ENCODE measurements at places on chromosomes 2 and 18. TPM values are rescaled to one million over a fixed set of nuclear protein-coding genes. Genes with fewer than 3 reads are reported as not detected.

DNA sequence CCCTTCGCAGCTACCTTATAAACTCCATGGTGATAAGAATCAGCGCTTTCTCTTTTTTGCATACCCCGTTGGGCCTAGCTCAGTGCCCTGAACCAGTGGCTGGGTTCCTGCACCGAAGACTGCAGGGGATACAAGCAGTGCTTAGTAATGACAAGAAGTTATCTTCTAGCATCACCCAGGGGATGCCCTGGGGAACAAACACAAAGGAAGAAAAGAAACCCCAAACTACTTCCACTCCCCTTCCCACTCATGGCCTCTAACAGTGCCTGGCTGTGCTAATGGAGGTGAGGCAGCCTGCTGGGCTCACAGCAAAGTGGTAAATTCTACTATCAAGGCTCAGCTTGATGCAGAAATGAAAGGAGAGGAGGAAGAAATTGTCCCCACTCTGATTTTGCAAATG is 314.7 kb downstream of the TXNL1 start:
- no peaks in the 10 kb centered on the region for H3K27me3 ChIP-seq
- no peak for DNase-seq
- H3K36me3 ChIP-seq: no peaks in the 10 kb centered on the region
- H3K4me1 ChIP-seq: no peaks in the 10 kb centered on the region
- H3K27ac ChIP-seq: no peak overlapping the region
- no peak overlapping the region for H3K4me3 ChIP-seq

DNA sequence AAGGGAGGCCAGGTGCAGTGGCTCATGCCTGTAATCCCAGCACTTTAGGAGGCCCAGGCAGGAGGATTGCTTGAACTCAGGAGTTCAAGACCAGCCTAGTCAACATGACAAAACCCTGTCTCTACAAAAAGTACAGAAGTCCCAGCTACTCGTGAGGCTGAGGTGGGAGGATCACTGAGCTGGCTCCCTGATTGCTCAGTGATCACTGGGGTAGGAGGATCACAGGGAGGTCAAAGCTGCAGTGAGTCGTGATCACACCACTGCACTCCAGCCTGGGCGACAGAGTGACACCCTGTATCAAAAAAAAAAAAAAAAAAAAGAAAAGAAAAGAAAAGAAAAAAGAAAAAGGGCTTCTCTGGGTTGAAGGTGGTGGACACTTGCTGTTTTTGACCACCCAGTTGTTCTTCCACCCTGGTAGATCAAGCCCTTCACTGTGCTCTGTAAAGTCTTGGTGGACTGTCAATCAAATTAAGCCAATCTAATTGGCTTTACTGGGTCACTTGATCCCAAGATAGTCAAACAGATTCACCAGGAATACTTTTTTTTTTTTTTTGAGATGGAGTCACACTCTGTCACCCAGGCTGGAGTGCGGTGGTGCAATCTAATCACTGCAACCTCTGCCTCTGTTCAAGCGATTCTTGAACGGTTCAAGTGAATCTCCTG is 191.6 kb downstream of the AGPS start:
- no peak overlapping the region for H3K4me3 ChIP-seq
- no peak for DNase-seq
- no peak overlapping the region for H3K27ac ChIP-seq
- no peaks in the 10 kb centered on the region for H3K36me3 ChIP-seq

DNA sequence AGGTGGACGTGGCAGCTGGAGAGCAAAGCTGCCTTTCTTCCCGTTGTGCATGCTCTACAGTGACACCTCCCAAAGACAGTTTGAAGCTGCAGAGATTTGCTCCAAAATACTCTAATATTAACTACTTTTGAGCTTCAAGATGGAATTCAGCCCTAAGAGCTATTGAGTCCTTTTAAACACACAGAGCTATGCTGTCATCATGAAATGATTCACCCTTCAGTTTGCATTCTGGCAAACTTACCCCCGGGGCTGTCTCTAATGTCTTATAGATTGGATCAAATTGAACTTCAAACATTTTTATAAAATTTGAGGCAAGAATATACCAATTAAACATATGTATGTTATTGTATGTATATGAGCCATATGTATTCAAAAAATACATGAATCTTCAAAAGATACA is 110.7 kb upstream of the EFEMP1 start:
- no peak overlapping the region for H3K4me3 ChIP-seq
- no peaks in the 10 kb centered on the region for H3K27me3 ChIP-seq
- H3K36me3 ChIP-seq: no peaks in the 10 kb centered on the region
- H3K27ac ChIP-seq: no peak overlapping the region
- DNase-seq: no peak
- H3K4me1 ChIP-seq: no peaks in the 10 kb centered on the region

GRCh38 chr2:46369783-46370182 is 72.6 kb downstream of the EPAS1 start:
- peaks cover 3% of the 10 kb centered on the region for H3K36me3 ChIP-seq
- H3K27me3 ChIP-seq: no peaks in the 10 kb centered on the region
- H3K27ac ChIP-seq: no peak overlapping the region
- no peak overlapping the region for H3K4me3 ChIP-seq
- peaks cover 3% of the 10 kb centered on the region for H3K4me1 ChIP-seq
- peak; percentile 25 for DNase-seq

GRCh38 chr18:31103423-31103822 is 1.2 kb upstream of the DSC2 start:
- H3K4me1 ChIP-seq: no peaks in the 10 kb centered on the region
- H3K27me3 ChIP-seq: peaks cover 19% of the 10 kb centered on the region
- no peak overlapping the region for H3K4me3 ChIP-seq
- no peak for DNase-seq

- DNase-seq: no peak
- no peaks in the 10 kb centered on the region for H3K27me3 ChIP-seq
- no peaks in the 10 kb centered on the region for H3K36me3 ChIP-seq
- H3K27ac ChIP-seq: no peak overlapping the region
- no peaks in the 10 kb centered on the region for H3K4me1 ChIP-seq
- no peak overlapping the region for H3K4me3 ChIP-seq
These were observed 182.2 kb upstream of the CDH2 start for GRCh38 chr18:28359176-28359575.

DNA sequence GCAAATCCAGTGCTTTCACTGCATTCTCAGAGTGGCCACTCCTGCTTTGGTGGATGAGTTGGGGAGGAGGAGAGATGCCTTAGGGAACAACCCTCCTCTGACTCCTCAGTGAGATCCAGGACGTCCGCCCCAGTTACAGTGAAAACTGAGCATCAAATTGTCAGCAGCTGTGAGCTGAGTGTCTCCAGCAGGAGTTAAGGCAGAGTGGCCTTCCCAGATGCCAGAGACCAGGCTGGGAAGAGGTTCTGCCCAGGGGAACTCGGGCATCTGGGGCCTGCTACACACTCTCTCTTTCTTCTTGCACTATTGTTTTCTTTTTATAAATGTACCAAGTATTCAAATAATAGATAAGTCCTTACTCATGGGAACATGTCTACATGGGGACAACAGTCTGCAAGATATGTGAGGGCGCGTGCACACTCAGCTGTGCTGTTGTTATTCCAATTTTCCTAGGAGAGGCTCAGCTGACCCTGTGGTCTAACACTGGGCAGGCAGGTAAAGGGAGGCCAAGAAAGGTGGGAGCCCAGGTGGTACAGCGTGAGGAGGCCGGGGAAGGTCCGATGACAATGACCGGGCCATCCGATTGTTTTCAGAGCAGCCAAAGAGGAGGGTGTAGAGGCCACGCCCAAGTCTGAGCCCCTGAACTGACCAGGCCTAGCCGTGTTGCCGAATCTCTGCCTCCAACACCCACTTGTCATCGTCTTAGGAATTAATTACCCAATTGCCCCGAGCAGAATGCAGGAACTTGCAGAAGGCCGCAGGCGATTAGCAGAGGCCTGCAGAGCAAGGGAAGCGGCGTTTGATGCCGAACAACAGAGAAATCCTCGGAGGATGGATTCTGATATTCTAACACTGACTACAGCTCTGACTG is 166.9 kb downstream of the ANAPC1 start:
- H3K36me3 ChIP-seq: no peaks in the 10 kb centered on the region
- DNase-seq: no peak
- H3K4me1 ChIP-seq: peaks cover 3% of the 10 kb centered on the region
- no peak overlapping the region for H3K27ac ChIP-seq

Gene GAL3ST2
- total RNA-seq: 0.65 TPM

Gene LBX2
- 0.52 TPM for total RNA-seq

All from activated CD4-positive, alpha-beta memory T cell treated with anti-CD3 and anti-CD28 coated beads for 36 hours (primary cell).